SJCRH30 (cell line): ENCODE measurements at places on chromosomes 5 and 9. TPM values are rescaled to one million over a fixed set of nuclear protein-coding genes. Genes with fewer than 3 reads are reported as not detected.

IRX1 gene
- 4.0 and 4.9 TPM in 2 replicates for total RNA-seq

RETREG1 gene
- total RNA-seq, result 0.16 TPM in 1 of 2 replicates, not detected in the other

NUTM2G gene
- 0.42 TPM in 1 of 2 replicates, not detected in the other for total RNA-seq

TBCA gene
- total RNA-seq, result 661 and 707 TPM in 2 replicates

RABEPK gene
- total RNA-seq, result 27.0 and 29.9 TPM in 2 replicates

SPOCK1 gene
- total RNA-seq, result 0.06 TPM in 1 of 2 replicates, not detected in the other

GDA gene
- not detected in 2 replicates for total RNA-seq

SPINK6 gene
- total RNA-seq, result not detected in 2 replicates

NR6A1 gene
- total RNA-seq, result 5.1 and 6.0 TPM in 2 replicates

MAMDC2 gene
- total RNA-seq, result 7.2 and 9.0 TPM in 2 replicates

CD14 gene
- total RNA-seq, result 0.18 and 0.38 TPM in 2 replicates
